Esophagus muscularis mucosa (tissue), 4 donors: ENCODE measurements at places on chromosomes 6 and 20.

GRCh38 chr6:11494786-11495564, 42.6 kb upstream of the TMEM170B start:
- no peak for DNase-seq

GRCh38 chr20:38799203-38799602, 6.3 kb upstream of the PPP1R16B start:
- no peak for DNase-seq

DNA sequence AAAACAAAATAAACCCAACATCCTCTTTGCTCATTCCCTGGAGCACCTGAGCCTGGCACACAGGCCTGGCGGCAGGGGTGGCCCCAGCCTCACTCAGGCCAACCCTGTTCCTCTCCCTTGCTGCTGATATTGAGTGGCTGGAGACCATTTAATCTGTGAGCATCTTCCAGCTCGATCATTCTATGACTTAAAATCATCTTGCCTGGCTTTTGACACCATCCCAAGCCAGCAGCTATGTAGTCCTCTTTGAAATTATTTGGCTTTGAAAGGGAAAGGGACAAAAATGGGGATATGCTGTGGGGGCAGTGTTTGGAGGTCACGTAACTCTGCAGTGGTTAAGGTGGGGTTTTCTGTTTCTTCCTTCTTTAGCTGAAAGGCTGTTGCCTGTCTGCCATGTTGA, 22.8 kb downstream of the EZR start:
- no peak for DNase-seq

DNA sequence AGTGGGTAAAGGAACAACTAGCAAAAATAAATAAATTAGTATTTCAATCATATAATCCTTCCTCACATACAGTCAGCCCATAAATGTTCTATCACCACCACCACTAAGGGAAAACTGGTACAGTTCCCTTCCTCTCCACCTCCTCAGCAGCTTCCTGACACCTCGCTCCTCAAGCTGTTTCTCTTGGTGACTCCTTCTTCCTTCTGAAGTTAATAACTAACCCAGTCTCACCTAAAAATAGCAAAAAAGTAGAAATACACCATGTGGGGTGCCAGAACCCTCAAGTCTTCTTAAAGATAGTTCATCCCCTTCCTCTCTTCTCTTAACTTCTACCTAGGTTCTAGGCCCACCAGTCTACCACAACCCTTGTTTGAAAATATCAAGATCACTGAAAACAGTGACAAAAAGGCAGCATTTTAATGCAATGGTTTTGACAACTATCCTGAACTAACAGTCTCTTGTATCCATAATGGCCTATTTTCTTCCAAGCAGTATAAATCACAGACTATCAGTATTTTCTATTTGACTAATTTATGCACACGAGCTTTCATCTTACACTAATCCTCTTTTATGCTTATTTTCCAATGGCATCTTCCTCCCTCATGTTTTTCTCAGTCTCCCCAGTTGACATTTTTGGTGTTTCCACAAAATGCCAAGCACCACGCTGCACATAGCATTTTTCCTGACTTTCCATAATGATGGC, 85.5 kb downstream of the KHDC1L start:
- DNase-seq, result no peak

- DNase-seq, result no peak
Observed at GRCh38 chr6:1662534-1662933, 52.8 kb downstream of the FOXC1 start.

GRCh38 chr20:23654717-23655116, 17.0 kb upstream of the CST3 start:
- peak; percentile 29 for DNase-seq

DNA sequence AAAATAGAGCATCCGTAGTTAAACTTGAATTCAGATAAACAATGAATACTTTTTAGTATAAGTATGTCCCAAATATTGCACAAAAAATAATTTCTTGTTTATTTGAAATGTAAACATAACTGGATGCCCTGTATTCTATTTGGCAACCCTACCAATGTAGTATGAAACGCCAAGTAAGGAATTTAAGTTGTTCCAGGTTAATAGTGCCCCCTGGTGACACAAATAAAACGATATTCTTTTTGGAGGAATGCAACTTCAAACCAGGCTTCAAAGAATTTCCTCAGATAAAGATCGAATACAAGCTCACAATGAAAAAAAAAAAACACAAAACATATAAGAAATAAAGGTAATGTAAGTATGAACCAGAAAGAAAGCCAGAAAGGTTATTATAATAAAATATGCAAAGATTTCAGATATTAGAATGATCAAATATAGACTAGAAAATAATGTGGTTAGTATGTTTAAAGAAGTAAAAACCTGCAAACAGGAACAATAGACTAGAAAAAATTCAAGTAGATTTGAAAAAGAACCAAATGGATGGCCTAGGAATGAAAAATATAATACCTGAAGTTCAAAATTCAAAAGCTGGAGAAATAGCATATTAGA, 18.4 kb upstream of the AKAP7 start:
- DNase-seq, result no peak
